NCI-H2171 (cell line): ENCODE measurements at places on chromosomes 16 and 17.

- no peak for DNase-seq
Observed at GRCh38 chr16:11318817-11319216, 26.4 kb upstream of the RMI2 start.

DNA sequence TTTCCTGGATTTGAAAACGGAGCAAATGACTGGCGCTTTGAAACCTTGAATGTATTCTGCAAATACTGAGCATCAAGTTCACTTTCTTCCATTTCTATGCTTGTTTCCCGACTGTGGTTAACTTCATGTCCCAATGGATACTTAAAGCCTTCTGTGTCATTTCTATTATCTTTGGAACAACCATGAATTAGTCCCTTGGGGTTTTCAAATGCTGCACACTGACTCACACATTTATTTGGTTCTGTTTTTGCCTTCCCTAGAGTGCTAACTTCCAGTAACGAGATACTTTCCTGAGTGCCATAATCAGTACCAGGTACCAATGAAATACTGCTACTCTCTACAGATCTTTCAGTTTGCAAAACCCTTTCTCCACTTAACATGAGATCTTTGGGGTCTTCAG lies 32.3 kb downstream of the BRCA1 start:
- no peak for DNase-seq

GRCh38 chr17:38456031-38456815 lies 28.0 kb downstream of the ARHGAP23 start:
- DNase-seq, result no peak

DNA sequence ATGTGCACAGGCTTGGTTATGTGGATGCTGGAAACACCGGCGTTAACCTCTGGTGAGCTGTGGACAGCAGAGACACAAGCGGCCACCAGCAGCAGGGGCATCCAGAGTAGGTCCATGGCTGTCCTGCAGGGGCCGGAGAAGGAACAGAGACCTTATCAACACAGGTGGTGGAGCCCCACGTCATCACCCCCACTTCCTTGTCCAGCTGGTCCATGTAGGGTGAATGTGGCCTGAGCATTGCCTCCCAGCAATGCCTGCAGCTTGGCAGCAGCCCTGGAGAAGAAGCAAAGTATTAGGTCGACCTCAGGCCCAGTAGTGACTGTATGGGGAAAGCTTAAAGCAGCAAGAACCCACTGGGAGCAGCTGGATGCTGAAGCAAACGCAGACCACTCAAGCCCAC lies 5.4 kb downstream of the PDILT start:
- DNase-seq, result no peak
